Activated CD4-positive, alpha-beta memory T cell treated with anti-CD3 and anti-CD28 coated beads, Interleukin-2, amount 10 ng/mL, durations not matched to agents 7 days and 5 days (primary cell): ENCODE measurements at places on chromosomes 4 and X.

DNA sequence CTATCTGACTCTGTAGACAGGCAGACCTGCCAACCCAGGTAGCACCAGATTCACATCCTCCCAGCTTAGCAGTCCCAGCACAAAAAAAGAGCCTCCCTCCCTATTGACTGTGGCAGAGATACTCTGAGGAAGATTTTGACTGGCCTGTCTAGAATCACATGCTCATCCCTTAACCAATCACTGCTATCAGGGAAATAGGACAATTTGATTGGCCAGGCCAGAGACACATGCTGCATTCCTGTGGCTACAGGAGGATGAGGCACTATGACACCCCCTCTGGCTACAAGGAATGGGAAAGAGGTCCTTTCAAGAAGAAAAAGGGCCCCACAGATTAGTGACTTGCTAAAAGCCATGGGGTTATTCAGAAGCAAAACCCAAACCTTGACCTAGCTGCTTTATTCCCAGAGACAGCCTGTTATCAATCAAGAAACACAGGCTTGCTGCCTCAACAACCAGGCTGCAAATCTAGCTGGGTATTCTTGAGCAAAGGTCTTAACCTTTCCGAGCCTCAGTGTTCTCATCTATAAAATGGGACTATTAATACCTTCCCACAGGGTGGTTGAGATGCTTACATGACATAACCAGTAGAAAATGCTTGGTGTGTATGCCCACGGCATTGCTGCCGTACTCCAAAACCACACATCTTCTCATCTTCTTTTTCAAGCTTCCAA lies 147.6 kb downstream of the BCOR start:
- DNase-seq = no peak

GRCh38 chrX:103414561-103414960 lies 38.2 kb downstream of the BEX3 start:
- DNase-seq = no peak

- DNase-seq = no peak
Observed at GRCh38 chr4:99833756-99834155, 17.1 kb downstream of the DAPP1 start.

DNA sequence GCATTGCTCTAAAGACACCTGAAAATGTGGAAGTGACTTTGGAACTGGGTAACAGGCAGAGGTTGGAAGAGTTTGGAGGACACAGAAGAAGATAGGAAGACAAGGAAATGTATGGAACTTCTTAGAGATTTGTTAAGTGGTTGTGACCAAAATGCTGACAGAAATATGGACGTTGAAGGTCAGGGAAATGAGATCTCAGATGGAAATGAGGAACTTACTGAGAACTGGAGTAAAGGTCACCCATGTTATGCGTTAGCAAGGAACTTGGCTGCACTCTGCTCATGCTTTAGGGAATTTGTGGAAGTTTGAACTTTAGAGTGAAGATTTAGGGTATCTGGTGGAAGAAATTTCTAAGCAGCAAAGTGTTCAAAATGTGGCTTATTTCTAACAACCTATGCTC lies 99.4 kb downstream of the FAM13A start:
- DNase-seq = no peak

- DNase-seq = no peak
Observed at GRCh38 chr4:16437836-16438235, 211.6 kb upstream of the TAPT1 start.

- DNase-seq = no peak
Observed at GRCh38 chr4:721261-722168, 15.9 kb downstream of the PCGF3 start.
